Right ventricle myocardium inferior (tissue), 1 donor: ENCODE measurements at places on chromosomes 5 and 9. TPM values are rescaled to one million over a fixed set of nuclear protein-coding genes. Genes with fewer than 3 reads are reported as not detected.

DNA sequence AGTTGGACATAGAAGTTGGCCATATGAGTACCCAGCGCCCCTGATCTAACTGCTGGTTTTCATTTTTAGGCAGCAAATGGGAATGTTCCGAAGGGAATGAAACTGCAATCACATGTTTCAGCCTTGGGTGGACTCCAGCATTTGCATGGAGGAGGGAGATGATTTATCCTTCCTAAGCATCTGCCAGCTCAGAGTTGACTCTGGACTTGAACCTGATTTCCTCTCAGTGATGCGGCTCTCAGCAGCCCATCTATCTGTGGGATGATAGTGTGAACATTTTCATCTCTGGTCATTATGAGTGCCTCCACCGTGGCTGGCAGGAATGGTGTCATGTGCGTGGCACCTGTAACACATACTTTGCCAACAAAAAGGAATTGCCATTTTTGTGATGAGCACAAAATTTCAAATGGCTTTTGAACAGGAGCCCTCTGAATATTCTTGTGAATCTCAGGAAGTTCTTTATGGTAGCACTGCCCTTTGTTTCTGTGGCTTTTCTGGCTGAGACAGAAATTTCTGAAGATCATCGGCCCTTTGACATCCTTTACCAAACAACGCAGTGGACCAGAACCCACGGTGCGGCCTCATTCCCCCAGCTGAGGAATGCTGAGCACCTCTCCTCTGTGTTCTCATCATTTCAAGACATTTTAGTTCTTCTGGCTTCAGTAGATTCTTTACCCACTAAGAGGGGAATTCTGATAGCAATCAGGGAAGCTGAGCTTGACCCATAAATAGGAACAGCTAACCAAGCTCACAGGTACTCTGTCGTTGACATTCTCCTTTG lies 28.5 kb downstream of the FUBP3 start:
- no peak for DNase-seq

DNA sequence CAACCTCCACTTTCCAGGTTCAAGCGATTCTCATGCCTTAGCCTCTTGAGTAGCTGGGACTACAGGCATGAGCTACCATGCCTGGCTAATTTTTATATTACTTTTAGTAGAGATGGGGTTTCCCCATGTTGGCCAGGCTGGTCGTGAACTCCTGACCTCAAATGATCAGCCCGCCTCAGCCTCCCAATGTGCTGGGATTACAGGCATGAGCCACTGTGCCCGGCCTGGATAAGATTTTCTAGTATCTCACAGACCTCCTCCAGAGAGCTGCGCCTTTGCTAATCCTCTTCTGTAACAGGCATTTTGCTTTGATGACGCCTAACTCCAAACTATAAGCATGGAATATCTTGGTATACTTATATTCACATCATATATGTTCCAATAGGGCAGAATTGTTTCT lies 99.4 kb downstream of the FSTL4 start:
- DNase-seq = peak; percentile 25

DNA sequence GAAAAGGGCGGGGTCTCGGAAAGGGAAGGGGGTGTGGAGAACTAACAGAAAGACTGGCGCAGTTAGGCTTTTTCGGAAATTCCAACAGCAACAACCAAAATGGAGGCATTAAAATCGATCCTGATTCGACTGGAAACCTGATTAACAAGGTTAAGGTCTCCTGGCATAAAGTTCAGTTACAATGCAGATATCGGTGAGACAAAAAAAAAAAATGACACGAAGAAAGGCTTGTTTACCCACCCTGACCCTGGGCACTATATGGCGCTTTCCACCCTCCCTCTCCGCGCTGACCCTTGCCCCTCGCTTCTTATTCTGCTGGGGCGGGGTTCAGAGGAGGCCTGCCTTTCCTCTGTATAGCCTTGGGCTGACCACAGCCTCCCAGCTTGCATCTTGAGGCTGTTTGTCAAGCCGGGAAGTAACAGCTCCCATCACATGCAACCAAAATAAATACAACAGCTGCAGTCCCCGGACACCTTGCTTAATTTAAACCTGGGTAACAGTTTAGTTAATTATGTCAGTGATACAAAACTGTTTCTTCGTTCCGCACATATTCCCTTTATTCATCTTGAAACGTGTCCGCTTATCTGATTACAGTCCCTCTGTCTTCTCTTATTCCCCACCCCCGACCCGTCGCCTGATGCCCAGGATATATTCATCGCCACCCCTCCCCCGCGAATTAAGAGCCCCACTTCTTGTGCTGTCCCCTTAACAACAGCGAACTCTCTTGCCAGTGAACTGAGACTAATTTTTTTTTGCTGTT lies 795 bp upstream of the PJA2 start:
- peak; percentile 90 for DNase-seq

GPX8 gene
- 7.4 TPM for total RNA-seq

- no peak for DNase-seq
These were observed 11.6 kb downstream of the NAIP start for GRCh38 chr5:71013575-71013974.

DNA sequence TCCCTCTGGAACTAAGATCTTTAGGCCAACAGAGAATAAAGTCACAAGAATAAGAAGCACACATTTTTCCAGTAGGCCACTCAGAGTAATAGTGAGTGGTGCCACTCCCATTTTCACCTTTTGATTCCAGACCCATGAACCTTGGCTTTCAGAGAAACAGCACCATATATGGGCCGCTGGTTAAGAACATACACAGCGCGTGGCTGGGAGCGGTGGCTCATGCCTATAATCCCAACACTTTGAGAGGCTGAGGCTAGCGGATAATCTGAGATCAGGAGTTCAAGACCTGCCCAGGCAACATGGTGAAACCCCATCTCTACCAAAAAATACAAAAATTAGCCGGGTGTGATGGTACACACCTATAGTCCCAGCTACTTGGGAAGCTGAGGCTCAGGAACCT lies 15.6 kb upstream of the PTGES start:
- DNase-seq = no peak

FSTL4 gene
- total RNA-seq = not detected

DEPDC1B gene
- 0.22 TPM for total RNA-seq
